ENCODE measurements at places on chromosomes 4 and X.
A peak's percentile ranks its signal among the peaks of the same experiment; 100 is the strongest.

DNA sequence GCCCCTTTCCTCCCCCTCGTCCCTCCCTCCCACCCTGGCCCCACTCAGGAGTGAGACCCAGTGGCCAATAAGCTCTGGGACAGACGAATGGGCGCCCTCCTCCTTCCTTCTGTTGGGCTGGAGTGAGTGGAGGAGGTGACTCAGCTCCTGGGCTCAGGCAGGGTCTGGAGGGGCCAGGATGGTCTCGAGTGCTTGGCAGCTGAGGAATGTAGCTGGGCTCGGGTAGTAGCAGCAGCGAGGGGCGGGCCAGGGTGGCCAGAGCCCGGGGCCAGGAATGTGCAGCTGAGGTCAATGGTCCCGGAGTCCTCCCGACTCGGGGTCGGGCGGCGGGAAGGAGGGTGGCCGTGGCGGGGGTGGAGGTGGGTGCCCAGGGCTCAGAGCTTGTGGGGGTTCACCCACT is 15.0 kb downstream of the G6PD start:
- DNase-seq: no peak

- DNase-seq: peak; percentile 63
These were observed 264.6 kb downstream of the SNCA start for GRCh38 chr4:89572224-89572858.

DNA sequence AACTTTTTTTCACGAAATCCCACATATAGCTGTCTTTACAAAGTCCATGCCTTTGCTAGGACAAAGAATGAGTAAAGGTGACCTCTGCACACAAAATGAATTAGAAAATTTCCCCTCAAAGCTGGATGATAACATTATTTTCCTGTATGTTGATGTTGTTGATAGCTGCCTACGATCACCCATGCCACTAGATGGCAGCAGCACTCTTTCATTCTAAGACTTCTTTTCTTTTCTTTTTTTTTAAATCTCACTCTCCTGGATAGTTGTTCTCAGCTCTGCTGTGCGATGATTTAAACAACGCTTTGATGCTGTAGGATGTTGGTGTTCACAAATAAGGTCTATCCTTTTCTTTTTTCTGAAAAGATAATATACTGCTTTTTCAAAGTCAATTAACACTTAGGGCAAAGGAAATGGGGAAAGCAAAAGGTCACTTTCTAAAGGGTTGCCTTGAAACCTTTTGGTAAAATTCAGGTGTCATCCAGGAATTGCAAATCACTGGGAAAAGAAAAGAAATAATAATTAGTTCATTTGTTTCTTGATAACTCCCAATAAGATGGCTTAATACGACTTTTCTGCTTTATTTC is 266.8 kb downstream of the C4orf33 start:
- DNase-seq: peak; percentile 47

DNA sequence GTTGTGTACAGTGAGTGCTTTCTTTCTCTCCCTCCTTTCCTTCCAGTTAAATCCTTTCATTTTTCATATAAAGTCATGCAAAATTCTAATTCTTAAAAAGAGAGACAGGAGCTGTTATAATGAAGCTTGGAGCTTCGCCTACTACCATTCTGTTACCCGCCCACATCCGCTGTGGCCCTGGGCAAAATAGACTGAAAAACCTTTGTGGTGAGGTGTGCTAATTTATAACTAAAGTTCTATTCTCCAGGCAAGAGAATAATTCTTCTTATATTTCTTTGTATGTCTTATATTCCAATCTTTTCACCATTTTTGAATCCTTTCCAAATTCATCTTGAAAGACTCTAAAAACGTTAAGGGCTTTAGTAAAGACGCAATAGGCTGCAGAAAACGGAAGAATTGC is 7.0 kb downstream of the QRFPR start:
- DNase-seq: no peak

GRCh38 chr4:145280541-145280940 is 100.2 kb upstream of the OTUD4 start:
- DNase-seq: no peak

DNA sequence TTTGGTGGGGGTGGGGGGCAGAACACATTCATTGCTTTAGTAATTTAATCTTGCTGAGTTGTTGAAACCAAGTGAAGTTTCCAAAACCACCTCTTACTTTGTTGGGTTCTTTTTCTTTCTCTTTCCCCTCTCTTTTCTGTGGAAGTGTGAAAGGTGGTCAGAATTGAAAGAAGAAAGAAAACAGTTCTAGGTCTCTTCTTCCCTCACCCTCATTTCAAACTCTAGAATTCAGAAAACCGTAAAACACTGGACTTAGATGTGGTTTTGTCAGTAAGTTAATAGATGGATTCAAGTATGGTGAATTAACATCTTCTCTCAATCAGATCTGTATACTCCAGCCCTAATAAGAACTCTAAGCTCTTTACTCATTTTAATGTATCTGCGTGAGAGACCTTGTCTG is 23.7 kb downstream of the PLP1 start:
- DNase-seq: no peak

GRCh38 chr4:115229873-115230272 is 116.5 kb upstream of the NDST4 start:
- no peak for DNase-seq

DNA sequence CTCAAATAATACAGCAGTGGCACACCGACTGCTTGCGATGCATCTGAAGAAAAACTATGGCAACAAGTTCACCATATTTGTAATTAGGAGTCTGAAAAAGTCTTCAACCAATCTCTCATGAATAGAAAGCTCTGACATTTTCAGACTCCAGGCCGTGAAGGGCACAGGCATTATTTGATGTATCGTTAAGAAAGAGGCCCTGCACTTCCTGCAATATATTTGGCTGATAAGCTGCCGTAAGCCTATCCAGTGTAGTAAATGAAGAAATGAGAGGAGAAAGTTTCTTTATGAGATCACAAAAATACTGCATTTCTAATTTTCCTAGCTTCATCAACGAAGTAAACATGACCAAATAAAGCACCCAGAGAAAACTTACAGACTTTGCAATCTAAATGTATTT is 613.8 kb upstream of the TECRL start:
- DNase-seq: no peak

DNA sequence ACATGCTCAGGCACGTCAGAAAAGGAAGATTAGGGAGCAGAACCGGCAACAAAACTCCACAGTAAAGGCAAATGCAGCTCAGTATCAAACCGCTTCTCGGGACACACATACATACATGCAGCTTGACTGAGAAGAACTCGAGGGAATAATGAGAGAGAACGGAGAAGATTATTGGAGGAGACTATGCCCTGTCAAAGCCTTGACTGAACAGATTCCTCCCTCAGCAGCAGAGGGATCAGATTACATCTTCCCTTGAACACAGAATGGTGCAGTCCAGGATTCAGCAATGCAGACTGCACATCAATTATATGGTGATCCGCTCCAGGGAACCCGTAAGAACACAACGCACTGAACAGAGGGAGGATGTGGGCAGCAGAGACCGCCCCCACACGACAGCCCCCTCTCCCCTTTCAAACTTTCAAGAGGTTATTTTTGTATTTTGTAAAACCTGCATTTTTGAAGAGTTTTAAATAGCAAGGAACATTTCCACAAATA is 183.2 kb downstream of the FBXW7 start:
- peak; percentile 71 for DNase-seq

DNA sequence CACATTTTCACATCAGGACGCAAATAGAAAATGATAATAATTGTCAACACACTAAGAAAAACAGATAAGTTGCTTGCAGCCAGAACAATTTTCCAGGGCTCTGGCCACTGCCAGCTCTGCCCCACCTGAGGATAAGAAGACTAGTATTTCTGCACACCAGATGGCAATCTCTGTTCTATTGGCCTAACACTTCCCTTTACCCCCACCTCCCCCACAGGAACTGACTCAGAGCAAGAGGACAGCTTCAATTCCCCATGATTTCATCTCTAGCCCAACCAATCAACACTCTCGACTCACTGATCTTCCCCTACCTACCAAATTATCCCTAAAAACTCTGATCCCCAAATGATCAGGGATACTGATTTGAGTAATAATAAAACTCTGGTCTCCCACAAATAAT is 164.0 kb downstream of the SMARCA1 start:
- no peak for DNase-seq

DNA sequence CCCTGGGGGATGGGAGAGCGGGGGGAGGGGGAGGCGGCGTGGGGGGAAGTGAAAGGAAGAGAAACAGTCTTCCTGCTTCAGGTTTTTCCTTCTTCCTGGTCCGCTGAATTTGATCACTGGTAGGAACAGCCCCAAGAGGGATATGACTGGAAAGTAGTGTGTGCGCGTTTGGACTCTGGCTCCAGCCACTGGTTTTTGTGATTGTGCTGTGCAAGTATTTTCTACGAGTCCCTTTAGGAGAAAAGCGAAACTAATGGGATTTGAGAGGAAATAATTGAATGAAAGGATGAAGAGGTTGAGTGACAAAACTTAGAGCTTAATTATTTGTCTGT is 836 bp downstream of the PRRG1 start:
- no peak for DNase-seq

DNA sequence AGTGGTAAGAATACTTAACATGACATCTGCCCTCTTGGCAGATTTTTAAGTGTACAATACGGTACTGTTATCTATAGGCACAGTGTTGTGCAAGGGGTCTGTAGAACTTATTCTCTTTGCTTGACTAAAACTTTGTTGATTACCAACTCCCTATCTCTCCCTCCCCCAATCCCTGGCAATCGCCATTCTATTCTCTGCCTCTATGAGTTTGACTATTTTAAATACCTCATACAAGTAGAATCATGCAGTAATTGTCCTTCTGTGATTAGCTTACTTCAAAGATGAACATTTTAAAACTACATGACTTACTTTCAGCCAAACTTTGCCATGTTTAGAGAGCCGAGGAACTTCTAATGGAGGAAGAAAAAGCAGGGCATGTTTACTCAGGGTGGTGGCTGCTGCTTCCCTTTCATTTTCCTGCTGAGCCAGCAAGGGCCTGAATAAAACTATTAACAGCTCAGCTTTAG is 62.4 kb downstream of the APOO start:
- no peak for DNase-seq

DNA sequence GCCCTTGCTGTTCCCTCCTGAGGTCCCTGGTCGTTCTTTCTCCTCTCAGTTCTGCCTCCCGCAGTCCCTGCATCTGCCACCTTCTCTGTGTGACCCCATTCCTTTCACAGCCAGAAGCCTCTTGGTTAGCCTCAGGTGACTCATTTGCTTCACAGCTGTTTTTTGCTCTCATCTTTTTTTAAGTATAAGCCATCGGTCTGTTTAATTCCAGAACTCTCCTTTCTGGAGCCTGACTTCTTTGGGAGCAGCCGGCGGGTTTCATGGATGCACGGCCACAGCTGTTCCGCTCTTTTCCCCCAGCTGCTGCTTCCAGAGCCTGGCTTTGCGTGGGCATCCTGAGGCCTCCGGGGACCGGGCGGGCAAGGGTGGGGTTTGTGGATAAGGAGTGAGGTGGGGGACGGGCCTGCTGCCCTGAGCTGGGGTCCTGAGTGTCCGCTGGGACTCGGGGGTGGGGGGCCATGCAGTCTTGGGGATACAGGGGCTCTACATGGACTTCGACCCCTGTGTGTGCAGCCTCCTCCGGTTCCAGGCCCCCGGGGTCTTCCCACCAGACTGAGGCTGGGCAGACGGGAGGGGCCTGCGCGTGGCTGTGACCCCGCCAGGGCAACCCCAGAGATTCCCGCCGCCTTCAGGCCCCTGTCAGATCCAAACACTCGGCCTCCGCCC is 46.7 kb downstream of the PCGF3 start:
- no peak for DNase-seq

DNA sequence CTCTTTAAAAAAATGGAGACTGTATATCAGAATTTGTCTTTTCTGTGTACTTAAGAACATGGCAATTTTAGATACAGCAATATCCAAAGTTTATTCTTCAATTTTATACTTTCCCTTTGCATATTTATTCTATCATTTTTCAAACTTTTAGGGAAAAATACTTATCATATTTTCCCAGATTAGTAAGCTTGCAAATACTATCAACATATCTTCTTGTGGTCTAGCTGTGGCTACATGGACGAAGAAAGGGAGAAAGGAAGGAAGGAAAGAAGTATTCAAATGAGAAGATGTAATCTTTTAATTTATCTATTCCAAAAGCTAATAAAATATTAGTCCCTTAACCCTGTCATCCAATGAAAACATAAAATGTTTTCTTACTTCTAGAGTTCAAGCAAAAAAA is 797.8 kb upstream of the GALNTL6 start:
- no peak for DNase-seq

DNA sequence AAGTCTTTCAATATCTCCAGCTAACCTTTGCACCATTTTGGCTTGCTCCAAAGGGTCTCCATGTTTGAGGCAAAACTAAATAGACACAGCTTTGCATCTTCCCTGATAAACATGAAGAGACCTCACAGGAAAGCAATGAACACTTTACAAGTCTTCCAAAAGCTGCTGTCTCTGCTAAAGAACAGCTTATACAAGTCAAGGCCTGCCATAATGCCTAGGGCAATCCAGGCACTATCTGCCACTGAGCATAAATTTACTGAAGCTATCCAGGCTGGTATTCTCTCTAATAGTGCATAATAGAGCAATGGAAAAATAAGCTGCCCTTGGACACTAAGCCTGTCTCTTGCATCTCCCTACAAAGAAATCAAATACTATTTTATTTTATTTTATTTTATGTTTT is 60.1 kb upstream of the S100G start:
- no peak for DNase-seq

- no peak for DNase-seq
These were observed 108.4 kb downstream of the CHIC2 start for GRCh38 chr4:53956053-53956452.

DNA sequence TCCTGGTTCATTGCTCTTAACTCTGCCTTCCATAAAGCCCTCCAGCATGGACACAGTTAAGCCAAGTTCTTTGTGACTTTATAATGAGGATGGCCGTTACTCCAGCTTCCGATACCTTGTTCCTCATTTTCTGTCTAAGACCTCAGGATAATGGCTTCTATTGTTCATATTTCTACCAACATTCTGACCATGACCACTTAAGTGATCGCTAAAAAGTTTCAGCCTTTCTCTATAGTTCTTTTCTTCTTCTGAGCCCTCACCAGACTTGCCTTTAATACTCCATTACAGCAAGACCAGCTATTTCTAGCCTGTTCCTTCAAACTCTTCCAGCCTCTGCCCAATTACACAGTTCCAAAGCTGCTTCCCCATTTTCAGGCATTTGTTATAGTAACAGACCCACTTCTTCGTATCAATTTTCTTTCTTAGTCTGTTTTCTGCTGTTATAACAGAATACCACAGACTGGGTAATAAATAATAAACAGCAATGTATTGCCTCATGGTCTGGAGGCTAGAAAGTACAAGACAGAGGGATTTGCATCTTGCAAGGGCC is 12.3 kb downstream of the RNF175 start:
- no peak for DNase-seq

DNA sequence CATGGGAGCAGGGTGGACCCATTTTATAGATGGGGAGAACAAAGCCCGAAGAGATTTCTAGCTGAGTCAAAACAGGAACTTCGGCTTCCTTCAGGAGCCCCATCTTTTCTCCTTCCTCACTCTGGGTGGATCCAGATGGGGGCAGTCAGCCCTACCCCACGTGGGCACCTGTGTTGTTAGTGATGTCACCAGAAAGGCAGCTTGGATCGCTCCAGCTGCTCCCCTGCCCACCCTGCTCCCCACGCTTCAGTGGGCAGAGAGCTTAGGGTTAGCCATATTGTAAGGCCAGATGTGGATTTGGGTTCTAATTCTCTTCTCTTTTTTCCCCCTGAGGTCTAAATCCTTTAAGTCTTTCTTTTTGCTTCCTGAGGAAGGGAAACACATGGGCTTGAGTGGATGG is 132.3 kb upstream of the PJA1 start:
- DNase-seq: no peak

- no peak for DNase-seq
These were observed 104.8 kb downstream of the ANK2 start for GRCh38 chr4:113154281-113154680.

- DNase-seq: no peak
These were observed 233.4 kb upstream of the FAM47A start for GRCh38 chrX:34365471-34365870.

- no peak for DNase-seq
These were observed 134.8 kb upstream of the NWD2 start for GRCh38 chr4:37109756-37110155.

All from pulmonary artery endothelial cell (primary cell).